ENCODE measurements at places on chromosomes 16 and 17.

DNA sequence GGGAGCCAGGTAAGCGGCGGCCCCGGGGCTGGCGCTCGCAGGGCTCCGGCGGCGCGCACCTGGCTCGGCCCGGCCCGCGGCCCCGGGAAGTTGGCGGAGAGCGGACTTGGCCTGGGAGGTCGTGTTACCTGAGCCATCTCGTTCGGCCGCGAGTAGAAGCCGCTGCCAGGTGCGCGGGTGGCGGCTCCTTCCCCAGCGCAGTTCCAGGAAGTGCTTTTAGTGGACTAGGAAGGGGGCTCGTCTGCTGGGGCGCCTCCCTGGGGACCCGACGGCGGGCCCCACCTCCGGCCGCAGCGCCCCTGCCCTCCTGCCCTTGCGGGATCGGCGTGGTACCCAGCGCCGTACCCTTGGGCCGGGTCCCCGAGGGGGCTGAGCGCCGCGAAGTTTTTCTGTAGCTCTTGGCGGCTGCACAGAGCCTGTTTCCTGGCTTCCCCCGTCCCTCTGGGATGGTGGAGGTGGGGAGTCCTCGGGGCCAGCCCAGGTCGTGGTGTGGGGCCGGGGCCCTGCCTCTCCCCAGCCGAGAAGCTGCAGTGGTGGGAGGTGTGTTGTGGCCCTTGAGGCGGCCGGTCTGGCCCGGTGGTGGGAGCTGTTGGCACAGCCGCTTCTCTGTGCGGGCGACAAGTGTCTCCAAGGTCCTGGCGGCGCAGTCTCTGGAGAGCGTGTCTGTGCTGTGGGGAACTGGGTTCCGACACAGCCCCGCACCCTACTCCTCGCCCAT, 96.9 kb downstream of the RAB11FIP4 start:
- DNase-seq, result no peak

GRCh38 chr16:74448990-74449389, 27.7 kb upstream of the CLEC18B start:
- DNase-seq, result no peak

DNA sequence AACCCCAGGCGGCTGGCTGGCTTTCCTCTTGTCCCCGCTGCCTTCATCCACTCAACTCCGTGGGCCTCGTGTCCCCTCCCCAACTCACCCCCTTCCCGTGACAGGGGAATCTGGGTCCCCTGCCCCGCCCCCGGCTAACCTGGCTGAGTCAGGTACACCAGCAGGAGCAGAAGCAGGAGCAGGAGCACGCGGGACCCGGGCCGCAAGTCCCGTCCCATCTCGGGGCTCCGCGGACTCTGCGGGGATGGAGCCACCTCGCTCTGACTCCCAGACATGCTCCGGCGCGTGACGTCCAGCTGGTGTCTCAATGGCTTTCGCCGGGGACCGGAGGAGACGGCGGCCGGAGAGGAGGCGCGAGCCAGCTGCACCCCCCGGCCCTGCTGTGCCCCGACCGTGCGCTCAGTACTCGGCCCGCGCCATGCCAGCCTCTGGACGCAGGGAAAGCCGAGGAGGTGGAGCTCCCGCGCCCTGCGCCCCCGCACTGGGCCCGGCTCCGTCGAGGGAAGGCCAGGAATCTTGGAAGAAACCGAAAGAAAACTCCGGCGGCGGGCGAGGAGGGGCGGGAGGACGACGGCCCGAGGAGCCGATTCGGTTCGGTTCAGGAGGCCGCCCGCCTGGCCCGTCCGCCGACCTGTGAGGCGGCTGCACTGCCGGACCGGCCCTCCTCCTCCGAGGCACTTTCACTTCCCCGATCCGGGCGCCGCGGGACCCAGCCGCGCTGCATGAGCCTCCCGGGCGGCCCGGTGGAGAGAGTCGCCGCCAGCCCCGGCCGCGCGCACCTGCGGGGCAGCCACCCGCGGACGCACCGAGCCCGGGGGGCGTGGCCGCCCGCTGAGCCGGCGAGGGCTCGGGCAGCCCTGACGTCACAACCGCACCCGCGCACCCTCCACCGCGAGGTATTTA, at the start of the genes CXCL16 and ZMYND15:
CXCL16 (minus strand) TSS at position 807 of the 903 bp plus-strand sequence; CDS start at position 218, 589 bp downstream.
ZMYND15 (plus strand) TSS at position 712 of the 903 bp plus-strand sequence. CDS start 716 bp downstream, outside the sequence.
- DNase-seq, result peak; percentile 91

DNA sequence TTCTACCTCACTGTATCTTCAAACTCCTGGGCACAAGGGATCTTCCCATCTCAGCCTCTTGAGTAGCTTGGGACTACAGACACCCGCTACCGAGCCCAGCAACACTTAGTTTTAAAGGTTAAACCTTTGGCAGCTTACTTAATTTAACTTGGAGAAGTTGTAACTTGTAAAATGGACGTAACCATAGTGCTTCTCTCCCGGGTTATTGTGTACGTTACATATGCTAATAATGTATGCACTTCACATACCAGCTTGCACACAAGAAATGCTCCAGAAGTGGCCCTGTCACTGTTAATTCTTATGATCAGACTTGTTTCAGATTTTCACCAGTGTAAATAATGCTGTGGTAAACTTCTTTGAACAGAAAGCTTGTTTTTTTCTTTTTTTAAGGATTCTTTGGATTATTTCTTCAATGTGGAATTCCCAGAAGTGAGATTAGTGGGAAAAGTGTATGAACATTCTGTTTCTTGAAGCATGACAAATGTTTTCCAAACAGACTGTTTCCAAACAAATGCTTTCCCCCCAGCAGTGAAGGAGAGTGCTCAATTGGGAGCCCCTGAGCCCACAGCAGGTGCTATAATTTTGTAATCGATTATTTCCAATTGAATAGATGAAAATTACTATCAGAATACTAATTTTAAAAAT, 61.5 kb downstream of the EPN2 start:
- DNase-seq, result no peak

- no peak for DNase-seq
These were observed 138.4 kb downstream of the PRKCB start for GRCh38 chr16:23974223-23974622.

GRCh38 chr17:31490019-31490650, 98.7 kb downstream of the RAB11FIP4 start:
- no peak for DNase-seq

GRCh38 chr17:82241183-82241925, 12.5 kb downstream of the SLC16A3 start:
- no peak for DNase-seq

GRCh38 chr16:8727131-8727806, 52.9 kb downstream of the ABAT start:
- DNase-seq, result no peak

DNA sequence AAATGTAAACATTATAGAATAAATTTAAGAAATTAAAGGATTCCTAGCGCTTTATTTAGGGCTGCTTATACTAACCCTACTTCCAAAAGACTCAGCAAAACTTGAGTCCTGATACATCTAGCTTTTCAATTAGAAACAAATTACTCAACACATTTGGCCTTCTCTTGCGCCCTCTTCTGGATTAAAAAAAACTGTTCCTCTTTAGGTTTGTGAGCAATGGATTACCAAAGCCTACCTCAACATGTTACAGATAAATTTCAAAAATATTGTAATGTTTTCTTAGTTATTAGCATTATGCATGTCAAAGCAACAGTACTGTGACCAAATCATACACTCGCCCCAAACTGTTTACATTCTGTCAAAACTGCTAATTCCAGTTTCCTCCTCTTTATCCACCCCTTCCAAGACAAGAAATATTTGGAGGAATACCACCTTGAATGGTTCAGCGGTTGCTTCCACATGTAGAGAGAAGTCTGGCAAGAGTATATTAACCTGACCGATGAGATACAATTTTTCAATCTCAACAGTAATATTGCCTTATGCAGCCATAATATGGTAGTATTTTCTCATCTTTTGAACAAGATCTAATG, 2.7 kb downstream of the NUFIP2 start:
- peak; percentile 49 for DNase-seq

DNA sequence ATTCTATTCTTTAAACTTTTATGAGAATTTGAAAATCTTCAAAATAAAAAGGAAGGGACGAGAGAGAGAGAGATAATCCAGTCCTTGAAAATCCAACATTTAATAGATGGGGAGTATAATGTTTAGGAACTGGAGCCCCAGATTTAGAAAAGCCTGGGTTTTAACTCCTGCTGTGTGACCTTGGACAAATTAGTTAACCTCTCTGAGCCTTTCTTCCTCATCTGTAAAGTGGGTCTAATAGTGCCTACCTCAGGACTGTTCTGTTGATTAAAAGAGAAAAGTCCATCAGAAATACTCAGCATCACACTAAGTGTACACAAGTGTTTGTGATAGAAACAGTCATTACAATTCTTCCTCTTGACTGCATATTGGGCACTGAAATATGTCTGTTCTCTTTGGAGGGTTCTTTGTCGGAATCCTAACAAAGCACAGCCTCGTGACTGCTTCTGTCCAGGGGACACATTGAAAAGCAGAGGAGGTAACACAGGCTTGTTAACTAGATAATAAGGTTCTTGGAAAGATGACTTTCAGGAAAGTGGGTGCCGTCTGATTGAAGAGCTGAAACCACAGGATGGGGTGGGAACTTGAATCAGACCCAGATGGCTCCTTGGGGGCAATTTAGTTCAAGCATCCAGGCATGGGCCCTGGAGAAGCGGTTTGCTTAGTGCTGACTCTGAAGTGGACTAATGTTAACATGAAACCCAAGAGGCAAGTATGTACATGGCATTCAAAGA, 128.2 kb downstream of the CLEC16A start:
- DNase-seq, result no peak

GRCh38 chr17:39800540-39800939, 62.8 kb downstream of the GRB7 start:
- no peak for DNase-seq

GRCh38 chr16:57427824-57428223, 19.4 kb downstream of the CIAPIN1 start:
- no peak for DNase-seq

DNA sequence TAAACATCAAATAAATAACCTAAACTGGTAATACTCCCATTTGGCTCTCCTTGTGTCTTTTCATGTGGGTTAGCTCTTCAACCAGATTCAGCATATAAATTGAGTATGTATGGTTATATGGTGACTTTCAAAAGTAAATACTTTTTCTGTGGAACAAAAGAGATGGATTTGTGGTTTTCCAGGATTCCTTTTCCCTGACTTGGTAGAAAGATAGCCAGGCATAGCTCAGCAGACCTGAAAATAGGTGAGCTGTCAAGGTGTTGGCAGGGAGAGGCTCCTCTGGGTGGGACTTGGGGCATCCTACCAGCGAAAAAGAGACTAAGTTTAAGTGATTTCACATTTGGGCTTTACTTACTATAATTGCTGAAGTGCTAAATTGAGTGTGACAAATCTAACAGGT, 80.3 kb downstream of the FTO start:
- DNase-seq, result no peak

- DNase-seq, result no peak
These were observed 6.0 kb upstream of the KCNH6 start for GRCh38 chr17:63516910-63517824.

DNA sequence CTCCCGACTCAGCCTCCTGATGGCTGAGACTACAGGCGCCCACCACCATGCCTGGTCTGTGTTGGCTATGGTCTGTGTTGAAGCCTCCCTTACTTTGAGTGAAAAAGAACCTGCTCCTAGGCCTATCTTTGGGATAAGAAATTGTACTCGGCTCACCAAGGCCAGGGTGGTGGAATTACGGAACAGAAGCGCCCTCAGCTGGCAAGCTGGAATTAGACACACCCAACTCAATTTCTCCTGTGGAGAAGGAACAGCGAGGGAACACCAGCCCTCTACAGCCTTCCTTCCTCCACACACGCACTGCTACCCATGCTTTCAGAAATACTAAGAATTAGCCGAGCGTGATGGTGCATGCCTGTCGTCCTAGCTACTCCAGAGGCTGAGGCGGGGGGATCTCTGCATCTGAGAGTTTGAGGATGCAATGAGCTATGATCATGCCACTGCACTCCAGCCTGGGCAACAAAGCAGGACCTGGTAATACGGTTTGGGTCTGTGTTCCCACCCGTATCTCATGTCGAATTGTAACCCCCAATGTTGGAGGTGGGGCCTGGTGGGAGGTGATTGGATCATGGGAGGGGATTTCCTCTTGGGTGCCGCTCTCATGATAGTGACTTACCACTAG, 40.1 kb upstream of the RBBP6 start:
- DNase-seq, result no peak

DNA sequence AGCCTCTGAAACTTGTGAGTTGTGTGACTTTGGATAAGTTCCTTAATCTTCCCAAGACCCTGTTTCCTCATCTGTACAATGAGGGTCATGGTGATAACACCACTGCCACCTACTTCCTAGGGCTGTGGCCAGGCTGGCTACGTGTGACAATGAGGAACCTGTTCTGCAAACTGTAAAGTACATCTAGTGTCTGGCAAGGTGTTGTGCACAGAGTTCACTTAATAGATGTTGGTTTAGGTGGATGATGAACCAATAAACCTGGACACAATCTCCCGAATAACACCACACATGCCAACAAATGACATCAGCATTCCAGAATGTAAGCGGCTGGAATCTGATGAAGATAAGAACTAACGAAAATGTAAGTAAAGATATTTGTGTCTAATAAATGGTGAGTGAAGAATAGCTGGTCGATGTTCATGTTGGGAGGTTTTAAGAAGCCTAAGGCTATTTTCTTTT, 82.3 kb downstream of the MARCHF10 start:
- no peak for DNase-seq

GRCh38 chr17:76924345-76925342, 56.4 kb downstream of the MGAT5B start:
- DNase-seq, result no peak

DNA sequence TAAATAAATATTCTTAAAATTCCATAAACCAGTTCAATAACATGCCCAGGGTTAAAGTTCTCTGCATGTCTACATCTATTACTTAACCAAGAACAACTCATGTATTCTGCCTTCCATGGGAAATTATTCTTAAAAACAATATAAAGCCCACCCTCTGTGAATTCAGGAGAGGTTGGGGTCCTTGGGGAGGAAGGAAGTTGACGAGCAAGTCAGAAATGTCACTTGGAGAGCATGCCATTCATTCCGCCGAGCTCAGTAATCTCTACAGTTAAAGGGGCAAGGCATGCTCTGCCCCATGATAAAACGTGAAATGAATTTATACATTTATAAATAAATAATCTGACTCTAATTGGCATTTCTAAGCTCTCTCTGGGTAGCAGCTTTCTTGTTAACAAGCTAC, 405.1 kb downstream of the TOX3 start:
- no peak for DNase-seq

DNA sequence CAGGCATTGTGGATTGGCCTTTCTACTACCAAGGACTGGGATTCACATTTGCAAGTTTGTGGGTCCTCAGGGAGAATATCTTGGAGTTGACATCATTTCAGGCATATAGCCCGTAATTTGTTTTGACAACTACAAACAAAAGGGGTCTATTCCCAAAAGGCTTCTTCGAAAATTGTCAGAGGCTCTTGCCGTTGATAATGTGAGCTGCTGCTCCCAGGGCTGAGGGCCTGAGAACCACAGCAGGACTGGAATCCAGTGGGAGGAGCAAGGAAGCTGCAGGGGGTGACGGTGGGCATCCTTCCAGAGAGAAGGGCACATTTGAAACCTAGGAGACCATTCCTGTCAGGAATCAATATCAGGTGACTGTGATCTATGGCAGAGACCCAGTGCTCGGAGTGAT, 761.6 kb upstream of the RBFOX1 start:
- no peak for DNase-seq

- no peak for DNase-seq
These were observed 2.8 kb downstream of the CNEP1R1 start for GRCh38 chr16:50027829-50028228.

- no peak for DNase-seq
These were observed 257.2 kb downstream of the IRF8 start for GRCh38 chr16:86156155-86156554.

- no peak for DNase-seq
These were observed 71.5 kb downstream of the RGS9 start for GRCh38 chr17:65208717-65209116.

- no peak for DNase-seq
These were observed 5.1 kb downstream of the PHF12 start for GRCh38 chr17:28946239-28946638.

- no peak for DNase-seq
These were observed 443.3 kb downstream of the UTP18 start for GRCh38 chr17:51703361-51704341.

All from germinal center (tissue), 1 donor.